ENCODE measurements at places on chromosomes 12 and 14.

DNA sequence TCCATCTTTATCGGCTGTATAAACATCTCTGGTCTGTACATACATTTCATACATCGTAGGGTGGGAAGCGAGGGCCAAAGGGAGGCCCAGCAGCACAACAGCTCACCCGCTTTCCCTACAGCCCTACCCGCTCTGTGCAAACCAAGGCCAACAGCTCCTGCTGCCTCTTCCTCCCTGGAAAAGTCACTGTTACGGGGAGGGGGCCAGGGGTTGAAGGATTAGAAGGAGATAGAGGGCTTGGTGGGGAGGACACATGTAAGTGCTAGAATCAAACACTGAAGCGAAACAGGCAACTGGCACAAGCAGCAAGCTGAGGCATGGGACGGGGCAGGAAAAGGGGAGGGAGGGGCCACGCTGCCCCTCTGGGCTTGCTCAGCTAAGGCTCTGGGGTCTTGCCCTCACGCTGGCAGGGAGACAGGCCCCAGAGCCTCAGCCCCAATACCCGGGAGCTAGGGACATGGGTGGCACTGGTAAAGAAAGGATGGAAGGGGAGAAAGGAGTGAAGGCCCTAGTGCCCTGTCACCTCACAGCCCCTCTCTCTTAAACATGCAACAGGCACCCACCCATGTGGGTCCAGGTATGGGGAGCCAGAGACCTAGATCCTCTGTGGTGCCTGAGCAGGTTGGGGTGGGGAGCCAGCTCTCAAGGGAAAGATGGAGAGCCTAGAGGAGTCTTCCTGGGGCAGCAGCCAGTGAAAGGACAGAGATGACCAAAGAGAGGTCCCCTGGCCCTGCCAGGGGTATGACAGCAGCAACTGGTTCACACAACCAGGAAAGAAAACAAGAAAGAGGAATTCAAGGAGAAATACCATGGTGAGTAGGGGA, 14.4 kb downstream of the SPRYD3 start:
- no peak for DNase-seq

DNA sequence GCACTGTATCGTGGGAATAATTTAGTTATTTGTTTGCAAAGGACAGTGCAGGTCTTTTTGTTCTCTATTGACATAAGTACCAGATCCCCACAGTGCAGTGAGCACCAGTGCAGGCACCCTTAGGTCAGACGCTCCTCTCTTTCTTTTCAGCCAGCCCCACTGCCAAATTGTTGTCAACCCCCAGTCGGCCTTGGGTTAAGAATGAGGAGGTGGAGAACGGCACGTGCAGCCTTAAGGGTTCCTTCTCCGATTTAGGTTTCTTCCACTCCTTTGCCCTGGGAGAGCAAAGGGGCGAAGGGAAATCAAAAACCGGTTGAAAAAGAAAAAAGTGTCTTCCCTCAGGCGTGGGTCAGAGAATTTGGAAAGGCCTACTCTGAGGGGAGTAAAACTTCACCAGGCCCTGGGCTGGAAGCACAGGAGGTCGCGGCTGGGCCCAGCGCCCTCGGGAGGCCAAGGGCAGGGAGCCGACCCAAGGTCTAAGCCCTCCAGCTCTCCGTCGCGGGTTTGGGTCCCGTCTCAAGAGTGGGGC, 4.3 kb downstream of the PAX9 start:
- DNase-seq, result no peak

GRCh38 chr14:69643430-69644200, 32.2 kb downstream of the SUSD6 start:
- DNase-seq, result no peak

- DNase-seq, result no peak
Measured at GRCh38 chr12:39958377-39958776, 147.5 kb downstream of the SLC2A13 start.

DNA sequence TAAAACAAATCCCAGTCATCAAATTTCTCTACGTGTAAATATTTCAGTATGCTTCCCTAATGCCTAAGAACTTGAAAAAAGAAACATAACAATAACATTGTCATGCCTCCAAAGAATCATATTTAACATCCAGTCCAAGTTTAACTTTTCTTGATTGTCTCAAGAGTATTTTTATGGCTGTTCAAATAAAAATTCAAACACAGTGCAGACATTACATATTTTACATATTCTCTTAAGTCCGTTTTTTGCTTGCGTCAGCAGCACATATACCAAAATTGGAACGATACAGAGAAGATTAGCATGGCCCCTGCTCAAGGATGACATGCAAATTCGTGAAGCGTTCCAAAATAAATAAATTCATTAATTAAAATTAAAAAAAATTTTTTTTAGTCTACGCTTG, 23.3 kb upstream of the EEA1 start:
- DNase-seq, result no peak

- DNase-seq, result no peak
Measured at GRCh38 chr12:106915635-106916026, 40.1 kb upstream of the TMEM263 start.
